CD4-positive, CD25-positive, alpha-beta regulatory T cell (primary cell): ENCODE measurements at places on chromosomes 3 and 15.

- H3K27ac ChIP-seq, result no peak overlapping the region
- H3K4me3 ChIP-seq, result no peak overlapping the region
- DNase-seq, result no peak
- no peaks in the 10 kb centered on the region for H3K27me3 ChIP-seq
- H3K36me3 ChIP-seq, result no peaks in the 10 kb centered on the region
These were observed 41.4 kb downstream of the ROBO2 start for GRCh38 chr3:77081240-77081661.

DNA sequence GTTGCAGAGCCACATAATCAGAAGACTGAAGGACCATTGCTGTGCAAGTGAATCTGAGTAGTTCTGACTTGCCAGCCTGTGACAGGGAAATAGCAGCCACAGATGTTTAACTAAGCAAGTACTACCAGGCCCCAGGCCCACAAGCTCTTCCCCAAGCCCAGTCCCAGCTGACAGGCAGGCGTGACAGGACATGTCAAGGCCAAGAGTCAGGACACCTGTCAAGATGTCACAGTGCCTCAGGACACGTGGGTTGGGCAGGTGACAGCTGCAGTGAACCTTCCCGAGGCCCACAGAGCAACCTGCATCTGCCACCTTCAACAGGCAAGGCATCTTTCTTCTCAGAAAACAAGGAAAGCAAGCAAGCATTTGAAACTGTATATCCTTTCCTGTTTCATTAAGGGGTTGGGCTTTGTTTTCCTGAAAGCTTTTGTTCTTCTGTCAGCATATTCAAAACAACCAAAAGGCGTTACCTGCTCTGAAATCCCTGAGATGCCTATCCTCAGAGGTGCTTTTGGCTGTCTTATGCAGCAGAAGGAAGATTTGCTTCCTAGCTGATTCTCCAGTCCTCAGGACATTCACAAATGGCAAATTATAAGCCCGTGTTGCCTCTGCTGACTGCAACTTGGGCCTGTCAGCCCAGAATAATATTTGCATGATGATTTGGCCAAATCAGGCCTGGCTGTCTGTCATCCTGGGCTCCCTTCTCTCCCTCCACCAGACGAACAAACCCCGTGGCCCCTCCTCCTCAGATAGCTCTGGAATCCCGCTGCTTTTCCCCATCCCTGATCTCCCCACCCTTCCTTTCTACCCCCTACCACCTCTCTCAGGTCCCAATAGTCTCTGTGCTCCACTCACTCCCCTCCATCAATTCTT, 171.8 kb upstream of the WNT5A start:
- no peak overlapping the region for H3K27ac ChIP-seq
- no peaks in the 10 kb centered on the region for H3K4me1 ChIP-seq
- H3K27me3 ChIP-seq, result no peaks in the 10 kb centered on the region
- H3K36me3 ChIP-seq, result no peaks in the 10 kb centered on the region
- DNase-seq, result no peak

- peak; percentile 93 for DNase-seq
- H3K36me3 ChIP-seq, result peaks cover 14% of the 10 kb centered on the region
- H3K27ac ChIP-seq, result peak overlapping the region; percentile 62
- H3K4me1 ChIP-seq, result peaks cover 21% of the 10 kb centered on the region
These were observed 21.4 kb upstream of the ZBED2 start for GRCh38 chr3:111616417-111617105.

- no peak for DNase-seq
- no peaks in the 10 kb centered on the region for H3K4me1 ChIP-seq
- no peak overlapping the region for H3K27ac ChIP-seq
- no peaks in the 10 kb centered on the region for H3K36me3 ChIP-seq
- no peaks in the 10 kb centered on the region for H3K27me3 ChIP-seq
These were observed 347.7 kb downstream of the ZBBX start for GRCh38 chr3:167032267-167032876.

DNA sequence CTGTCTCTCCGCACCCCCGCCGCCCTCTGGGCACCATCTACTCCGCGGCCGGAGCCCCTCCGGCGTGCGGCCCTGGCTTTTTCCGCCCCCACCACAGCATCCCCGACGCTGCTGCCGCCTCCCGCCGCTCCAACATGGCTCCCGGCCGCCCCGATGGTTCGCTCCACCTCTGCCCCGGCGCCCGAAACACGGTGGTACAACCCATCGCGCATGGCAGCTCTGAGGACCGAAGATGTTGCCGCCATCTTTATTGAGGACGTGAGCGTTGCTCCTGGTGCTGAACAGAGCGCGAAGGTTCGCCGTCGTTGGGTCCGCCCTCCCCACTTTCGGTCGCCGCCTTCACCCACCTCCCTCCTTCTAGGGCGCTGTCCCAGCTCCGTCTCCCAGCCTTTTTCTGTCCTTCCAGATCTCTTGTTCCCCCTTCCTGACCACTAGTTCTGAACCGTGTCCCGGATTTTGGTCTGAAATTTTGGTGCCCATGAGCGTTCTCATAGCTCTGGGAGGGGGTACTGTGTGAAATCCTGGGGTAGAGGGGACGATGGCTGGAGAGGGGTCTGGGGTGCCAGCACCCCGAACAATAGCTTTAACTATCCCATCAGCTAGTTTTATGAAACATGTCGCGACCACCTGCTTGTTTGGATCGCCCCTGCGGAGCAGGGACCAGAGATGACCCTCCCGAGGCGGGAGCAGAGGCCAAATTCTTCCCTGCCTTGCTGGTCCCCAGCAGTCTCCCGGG, at the start of gene CELSR3:
Gene CELSR3, minus strand, starts transcription at position 134 of the 736 bp plus-strand sequence. CDS start 252 bp downstream, outside the sequence.
- H3K27ac ChIP-seq, result peak within 1 kb of the TSS; percentile 68
- DNase-seq, result peak; percentile 67
- H3K4me3 ChIP-seq, result peak within 1 kb of the TSS; percentile 64
- H3K27me3 ChIP-seq, result no peaks in the 10 kb centered on the region
- no peaks in the 10 kb centered on the region for H3K36me3 ChIP-seq
